ENCODE measurements at places on chromosomes 1 and 21.
A peak's percentile ranks its signal among the peaks of the same experiment; 100 is the strongest.

DNA sequence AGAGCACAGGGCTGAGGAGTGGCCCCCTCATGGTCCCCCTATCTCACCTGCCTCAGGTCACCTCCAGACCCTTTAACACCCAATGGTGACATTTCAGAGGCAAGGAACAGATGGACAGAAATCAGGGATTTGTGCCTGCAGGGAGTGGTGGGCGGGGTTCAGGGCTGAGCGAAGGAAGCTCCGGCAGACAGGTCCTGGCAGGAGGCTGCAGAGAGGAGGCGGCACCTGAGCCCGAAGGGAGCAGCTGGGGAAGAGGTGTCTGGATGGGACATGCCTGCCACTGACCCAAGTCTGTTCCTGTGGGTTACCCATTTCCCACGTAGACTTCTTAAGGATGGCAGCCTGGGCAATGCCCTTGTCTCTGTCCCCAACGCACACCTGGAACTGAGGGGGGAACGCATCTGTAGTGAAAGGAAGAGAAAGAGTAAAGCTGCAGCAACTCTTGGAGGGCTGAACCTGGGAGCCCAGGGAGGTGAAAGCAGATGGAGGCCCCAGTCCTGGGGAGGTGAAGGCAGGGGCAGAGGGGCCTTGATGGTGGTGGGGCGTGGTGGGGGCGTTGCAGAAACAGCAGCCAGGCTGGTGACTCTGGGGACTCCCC, 61.6 kb upstream of the ADARB1 start:
- no peak for DNase-seq

GRCh38 chr1:6208723-6209660, 3.1 kb downstream of the RNF207 start:
- DNase-seq, result peak; percentile 53

DNA sequence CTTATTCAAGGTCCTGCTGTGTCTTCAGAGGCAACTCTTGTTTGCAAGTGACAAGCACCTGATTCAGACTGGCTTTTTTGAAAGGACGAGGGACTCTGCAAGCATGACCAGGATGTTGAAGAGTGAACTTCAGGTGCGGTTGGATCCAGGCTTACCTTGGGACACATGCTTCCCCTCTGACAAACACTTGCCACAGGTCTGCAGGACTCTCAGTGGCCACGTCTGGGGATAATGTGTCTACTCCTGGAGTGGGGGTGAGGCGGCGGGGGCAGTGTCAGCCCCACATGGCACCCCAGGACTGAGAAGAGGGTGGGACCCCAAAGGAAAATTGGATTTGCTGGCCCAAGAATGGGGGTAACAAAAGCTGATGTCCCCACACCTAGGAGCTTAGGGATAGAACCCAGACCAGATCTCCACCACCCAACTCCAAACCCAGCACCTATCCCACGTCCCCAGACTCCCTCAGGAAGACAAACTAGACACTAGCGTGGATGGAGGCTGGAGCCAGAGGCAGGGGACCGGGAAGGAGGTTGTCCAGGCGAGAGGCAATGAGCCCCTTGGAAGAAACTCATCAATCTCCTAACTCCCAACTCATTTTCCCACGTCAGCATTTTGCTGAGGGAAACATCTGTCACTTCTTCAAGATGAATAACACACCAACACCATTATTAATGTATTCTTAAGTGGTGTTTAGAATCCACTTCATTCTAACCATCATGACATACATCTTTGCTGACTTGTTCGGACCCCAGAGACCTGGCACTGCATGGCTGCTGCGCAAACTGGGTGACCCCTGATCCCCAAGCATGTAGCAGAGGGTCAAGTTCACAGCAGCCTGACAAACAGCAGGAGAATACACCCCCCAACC, 32.0 kb upstream of the LAPTM5 start:
- no peak for DNase-seq

- no peak for DNase-seq
Observed at GRCh38 chr1:116740746-116741145, 13.5 kb upstream of the CD2 start.

GRCh38 chr1:23699280-23700179, 7.9 kb downstream of the RPL11 start:
- DNase-seq, result no peak

DNA sequence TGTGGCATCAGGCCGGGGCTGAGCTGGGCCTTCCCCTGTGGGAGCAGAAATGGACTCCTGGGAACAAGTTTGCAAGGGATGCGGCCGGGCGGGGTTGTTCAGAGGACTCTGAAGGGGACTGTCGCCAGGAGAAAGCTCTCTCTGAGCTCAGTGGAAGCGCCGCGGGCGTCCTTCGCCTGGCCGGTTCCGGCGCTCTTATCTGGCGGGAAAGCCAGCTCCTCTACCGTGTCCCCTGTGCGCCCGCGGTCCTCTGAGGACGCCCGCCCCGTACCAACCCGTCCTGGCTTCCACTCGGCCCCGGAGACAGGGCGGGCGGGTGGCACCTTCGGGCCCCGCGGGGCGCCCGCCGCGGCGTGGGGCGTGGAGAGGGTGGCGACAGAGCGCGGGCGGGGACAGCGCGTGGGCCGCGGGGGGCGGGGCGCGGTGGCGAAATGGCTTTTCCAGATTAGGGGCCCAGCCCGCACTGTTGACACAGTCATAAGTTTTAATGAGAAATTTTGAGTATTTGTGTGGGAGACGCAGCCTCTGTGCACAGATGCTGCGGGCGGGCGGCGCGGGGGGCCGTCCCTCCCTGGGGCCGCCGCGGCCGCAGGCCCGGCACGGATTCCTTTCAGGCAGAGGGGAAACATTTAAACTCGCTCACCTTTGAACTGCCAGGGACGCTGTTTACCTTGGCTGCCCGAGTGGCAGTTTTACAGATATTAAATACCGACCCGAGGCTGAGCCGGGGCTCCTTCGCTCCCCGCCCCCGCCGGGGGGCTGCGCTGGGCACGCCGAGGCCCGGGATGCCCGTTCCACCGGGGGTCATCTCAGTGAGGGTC, 70.2 kb downstream of the FOXD2 start:
- DNase-seq, result no peak

DNA sequence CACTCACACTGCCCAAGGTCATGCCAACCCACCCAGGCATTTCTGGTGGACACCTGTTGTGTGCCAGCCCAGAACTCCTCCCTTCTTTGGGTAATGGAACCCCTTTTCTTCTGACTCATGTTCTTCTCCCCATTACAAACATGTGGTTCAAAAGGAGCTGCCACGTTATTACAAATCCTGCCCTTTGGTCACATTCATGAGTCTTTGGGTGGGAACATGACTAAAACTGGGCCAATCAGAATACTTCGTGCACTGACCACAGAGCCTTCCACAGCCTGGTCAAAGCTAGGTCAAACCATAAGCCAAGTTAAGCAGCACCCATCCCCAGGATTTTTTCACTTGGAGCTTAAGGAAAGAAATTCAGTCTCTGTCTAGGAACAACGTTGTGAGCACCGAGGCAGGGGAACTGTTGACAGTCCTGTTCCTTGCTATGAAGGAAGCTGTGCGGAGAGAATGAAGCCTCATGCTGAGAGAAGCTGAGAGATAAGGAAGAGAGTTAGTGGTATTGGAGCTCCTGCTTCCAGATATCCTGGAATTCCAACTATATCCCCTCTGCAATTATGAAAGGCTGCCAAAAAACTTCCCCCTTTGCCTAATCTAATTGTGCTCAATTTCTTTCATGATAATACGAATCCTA, 46.8 kb upstream of the DIPK1A start:
- no peak for DNase-seq

DNA sequence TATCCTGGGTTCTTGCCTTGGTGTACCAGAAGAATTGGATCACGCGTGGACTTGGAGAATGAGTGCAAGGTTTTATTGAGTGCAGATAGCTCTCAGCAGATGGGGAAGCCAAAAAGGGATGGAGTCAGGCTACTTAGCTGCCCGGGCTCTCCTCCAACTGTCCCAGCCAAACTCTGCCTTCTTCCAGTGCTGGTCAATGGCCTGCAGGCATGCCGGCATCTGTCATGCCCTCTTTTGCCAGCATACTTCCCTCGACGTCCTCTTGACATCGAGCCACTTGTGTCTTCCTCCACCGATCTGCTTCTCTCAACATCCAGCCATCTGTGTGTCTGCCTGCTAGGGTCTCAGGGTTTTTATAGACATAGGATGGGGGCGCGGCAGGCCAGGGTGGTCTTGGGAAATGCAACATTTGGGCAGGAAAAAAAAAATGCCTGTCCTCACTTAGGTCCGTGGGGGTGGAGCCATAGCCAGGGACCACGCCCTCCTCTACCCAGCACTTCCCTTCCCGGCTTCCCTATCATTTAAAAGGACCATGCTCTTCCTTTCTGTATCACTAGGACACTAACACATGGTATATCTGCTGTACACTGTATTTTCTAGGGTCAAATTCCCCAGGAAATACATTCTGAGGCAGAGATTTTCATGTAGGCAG, 47.0 kb upstream of the BCAR3 start:
- no peak for DNase-seq

- peak; percentile 79 for DNase-seq
Observed at GRCh38 chr21:37435120-37435519, 68.5 kb downstream of the DYRK1A start.

DNA sequence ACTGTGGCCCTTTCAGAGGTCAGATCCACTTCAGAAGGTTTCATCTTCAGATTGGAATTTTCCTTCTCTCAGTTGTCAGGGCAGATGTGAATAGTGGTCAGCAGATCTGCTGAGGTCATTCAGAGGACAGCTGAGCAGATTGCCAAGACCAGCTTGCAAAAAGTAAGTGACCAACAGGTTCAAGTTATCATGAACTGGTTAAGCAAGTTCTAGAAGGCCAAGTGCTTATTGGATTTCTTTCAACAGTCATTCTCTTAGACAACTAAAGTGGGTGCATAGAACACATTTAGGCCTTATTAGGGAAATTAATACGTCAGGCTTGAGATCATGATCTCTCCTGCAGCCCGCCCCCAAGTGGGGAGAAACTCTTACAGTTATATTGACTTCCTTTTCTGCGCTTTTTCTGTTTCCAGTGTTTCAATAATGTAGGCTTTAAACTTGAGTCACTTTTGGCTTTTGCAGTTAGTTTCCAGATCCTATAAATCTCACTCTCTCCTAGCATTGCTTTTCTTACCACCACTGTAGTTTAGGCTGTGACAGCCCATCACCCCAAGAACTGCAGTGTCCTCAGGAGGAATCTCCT, 96.4 kb downstream of the C1orf21 start:
- DNase-seq, result no peak

GRCh38 chr1:207828485-207829158, 76.8 kb downstream of the CD46 start:
- peak; percentile 80 for DNase-seq

DNA sequence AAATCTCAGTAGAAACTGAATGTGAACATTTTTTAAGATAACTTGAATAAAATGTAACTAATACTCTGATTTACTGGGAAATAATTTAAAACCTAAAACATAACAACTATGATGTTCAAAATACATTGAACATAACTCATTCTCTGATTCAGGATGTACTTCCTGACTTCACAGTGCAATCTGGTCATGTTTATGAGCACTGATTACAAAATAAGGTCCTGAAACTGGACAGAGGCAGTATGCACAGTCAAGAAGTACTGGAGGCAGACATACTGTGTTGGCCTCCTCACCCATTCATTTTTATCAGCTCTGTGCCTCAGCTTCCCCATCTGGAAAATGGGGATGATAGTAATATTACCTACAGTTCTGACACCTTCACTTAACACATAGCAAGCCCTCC, 651.3 kb downstream of the PTPRC start:
- DNase-seq, result peak; percentile 8

- DNase-seq, result no peak
Observed at GRCh38 chr1:221022331-221022730, 143.1 kb downstream of the HLX start.

- peak; percentile 71 for DNase-seq
Observed at GRCh38 chr21:45590246-45590725, 48.0 kb upstream of the SLC19A1 start.

GRCh38 chr1:32870615-32871363, at the start of gene FNDC5:
FNDC5 (minus strand) TSS chr1:32870912.
- DNase-seq, result peak; percentile 37

DNA sequence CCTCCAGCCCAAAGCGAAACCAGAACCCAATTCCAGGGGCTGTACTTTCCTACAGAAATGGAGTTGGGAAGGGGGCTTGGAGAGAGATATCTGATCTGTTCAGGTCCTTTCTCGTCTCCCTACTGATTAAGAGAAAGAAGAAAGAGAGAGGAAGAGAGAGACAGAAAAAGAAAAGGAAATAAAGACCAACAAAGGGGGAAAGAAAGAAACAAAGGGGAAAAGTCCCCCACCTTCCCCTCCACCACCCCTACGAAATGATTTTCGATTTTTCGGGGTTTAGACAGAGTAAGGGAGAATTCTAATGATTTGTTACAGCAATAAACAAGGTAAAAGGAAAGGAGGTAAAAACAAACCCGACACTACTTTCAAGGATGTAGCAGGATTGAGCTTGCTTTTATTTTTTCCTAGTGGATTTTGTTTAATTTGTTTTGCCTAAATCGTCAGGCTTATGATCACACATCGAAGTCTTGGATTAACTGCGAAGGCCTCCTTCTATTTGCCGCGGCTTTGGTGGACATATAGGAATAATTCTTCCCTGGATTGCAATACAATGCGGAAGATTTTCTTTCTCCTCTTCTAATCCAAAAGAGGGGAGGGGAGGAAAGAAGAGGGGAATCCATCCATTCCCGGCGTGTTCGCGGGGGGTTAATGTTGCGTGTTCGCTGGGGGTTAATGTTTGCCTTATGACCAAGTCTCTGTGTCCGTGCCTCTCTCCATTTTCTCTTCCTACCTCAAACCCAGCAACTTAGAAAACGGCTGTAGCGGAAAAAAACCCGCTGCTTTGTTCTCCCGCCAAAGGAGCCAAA, 1.9 kb downstream of the TAL1 start:
- peak; percentile 48 for DNase-seq

DNA sequence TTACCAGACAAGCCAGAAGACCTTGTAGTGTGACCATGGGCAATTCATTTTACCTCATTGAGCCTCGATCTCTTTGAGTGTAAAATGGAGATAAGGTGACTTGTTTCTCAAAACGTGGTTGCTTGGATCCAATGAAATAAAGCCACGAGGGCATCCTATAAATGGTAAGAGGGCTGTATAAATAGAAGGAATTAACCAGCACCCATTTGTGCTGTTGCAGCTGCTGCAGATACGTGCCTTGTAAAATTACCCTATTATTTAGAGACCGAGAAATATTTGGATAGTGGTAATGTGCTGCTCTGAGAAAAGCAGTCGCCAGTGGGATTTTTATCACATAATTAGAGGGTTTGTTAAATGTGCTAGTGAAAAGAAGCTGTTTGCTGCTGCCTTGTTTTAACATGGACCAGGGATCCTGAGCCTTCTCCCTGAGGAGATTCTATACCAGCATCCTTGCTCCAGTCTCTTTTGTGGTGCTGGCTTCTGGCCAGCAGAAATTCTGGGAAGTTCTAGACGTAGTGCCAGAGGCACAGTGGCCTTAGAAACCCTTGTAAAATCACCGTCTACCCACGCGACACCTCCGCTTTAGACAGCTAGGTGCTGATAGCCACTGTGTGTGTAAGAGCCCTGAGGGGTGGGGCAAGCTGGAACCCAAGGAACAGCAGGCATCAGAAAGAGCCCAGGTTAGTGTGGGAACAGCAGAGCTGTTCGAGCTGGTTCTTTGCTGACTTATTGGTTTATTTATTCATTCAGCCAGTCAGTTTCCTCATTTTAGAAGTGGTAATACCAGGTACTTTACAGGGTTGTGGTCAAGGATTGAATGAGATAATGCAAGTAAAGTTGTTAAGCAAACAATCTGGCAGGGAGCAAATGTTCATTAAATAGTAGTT, 137.5 kb downstream of the NOS1AP start:
- no peak for DNase-seq

- no peak for DNase-seq
Observed at GRCh38 chr1:34918386-34918976, 11.0 kb downstream of the DLGAP3 start.

GRCh38 chr1:210143465-210144062, 89.0 kb upstream of the SERTAD4 start:
- peak; percentile 36 for DNase-seq

GRCh38 chr1:183214021-183214970, 28.2 kb downstream of the LAMC2 start:
- no peak for DNase-seq
